ENCODE measurements at places on chromosomes 5 and 9. TPM values are rescaled to one million over a fixed set of nuclear protein-coding genes. Genes with fewer than 3 reads are reported as not detected.

- no peak for DNase-seq
Measured at GRCh38 chr9:134741846-134742245, 100.2 kb downstream of the COL5A1 start.

GRCh38 chr5:137612576-137612975, 113.5 kb upstream of the SPOCK1 start:
- no peak for DNase-seq

DNA sequence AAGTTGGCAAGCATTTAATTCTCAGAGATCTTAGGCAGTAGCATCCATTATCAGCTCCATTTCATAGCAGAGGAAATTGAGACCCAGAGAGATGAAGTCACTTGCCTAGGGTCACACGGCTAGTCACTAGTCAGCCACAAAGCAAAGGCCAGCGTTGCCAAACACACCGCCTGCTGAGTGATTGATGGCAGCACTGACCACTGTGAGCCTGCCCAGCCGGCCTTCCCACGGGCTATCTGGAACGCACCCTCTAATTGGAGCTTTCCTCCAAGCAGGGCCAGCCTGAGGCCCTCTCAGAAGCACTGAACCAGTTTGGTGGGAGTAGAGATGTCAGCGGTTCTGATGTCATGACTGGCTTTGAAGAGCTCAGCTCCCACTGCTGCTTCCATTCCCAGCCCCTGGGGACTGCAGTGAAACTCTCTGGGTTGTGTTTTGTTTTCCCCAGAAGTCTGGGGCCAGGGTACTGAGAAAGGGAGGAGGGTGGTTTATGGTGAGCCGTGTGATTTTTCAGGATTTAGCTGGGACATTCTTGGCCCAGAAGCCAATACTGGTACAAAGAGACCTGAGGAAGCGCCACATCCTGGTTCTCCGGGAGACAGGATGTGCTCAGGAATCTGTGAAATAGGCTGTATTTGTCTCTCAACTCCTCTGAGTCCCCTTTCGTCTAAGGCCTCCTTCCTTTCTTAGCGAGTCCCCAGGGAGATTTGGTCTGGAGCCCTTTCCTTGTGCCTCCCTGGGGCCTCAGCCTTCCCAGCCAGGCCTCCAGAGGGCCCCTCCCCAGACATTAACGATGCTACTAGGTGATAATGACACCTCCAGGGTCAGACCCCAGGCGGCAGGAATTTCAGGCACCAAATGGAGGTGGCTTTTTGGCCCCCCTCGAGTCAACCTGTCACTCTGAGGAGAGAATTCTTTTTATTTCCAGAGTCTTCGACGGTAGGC, 44.5 kb downstream of the SPRY4 start:
- peak; percentile 88 for DNase-seq

DNA sequence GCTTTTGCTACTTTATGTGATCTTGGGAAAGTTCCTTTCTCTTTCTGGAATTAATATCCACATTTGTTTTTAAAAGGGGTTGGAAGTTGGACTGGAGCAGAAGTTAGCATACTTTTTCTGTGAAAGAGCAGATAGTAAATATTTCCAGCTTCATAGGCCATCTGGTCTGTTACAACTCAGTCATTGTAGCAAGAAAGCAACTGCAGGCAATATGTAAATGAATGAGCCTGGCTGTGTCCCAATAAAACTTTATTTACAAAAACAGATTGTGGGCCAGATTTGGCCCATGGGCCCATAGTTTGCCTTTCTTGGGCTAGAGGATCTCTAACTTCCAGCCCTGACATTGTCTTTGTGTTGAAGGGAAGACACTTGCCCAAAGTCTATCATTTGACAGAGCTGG, 104.4 kb downstream of the ACTL7B start:
- no peak for DNase-seq

- DNase-seq = peak; percentile 74
Measured at GRCh38 chr9:34179213-34180136, 632 bp downstream of the UBAP1 start.

GRCh38 chr5:164020116-164020515, 514.7 kb downstream of the MAT2B start:
- no peak for DNase-seq

DNA sequence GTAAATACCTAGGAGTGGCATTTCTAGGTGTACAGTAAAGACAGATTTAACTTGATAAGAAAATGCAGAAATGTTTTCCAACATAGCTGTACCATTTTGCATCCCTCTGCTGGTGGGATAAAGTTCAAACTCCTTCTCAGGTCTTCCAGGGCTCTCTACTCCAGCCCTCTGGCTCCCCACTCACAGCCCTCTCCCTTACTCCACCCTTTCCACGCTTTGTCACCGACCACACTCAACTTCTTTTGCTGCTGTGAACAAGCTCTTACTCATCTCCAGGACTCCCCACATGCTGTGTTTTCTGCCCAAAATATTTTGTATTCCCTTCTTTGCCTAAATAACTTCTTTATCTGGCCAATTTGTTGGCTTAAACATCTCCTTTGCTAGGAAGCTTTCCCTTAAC, 90.6 kb upstream of the OSMR start:
- no peak for DNase-seq

Gene SLC6A18
- polyA plus RNA-seq = 0.26 TPM

Gene RFK
- 26.4 TPM for polyA plus RNA-seq

Gene PHF24
- 0.40 TPM for polyA plus RNA-seq

Gene RPL7A
- 2,345 TPM for polyA plus RNA-seq

Gene ADRB2
- polyA plus RNA-seq = 0.21 TPM

Gene SPINK13
- 0.81 TPM for polyA plus RNA-seq

Gene CNTNAP3
- polyA plus RNA-seq = 6.2 TPM
